ENCODE measurements at places on chromosomes 3 and 15.

DNA sequence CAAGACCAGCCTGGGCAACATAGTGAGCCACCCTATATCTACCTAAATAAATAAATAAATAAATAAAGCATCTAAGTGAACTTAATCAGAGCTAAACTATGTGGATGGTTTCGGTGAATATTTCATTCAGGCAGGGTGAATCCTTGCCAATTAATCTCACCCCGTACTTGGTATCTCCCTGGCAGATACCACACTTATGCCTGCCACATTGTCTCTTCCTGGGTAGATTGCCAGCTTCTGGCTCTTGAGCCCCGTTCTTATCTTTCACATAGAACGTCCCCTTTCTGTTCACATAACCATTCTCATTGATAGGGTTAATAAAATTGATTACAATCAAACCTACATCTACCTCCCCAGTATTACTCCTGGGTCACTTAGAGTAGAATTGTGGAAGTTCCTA is 7.0 kb downstream of the SNAP23 start:
- DNase-seq = no peak

GRCh38 chr3:111285694-111286093 is 214.1 kb downstream of the NECTIN3 start:
- no peak for DNase-seq

GRCh38 chr3:114290911-114291901 is 2.6 kb upstream of the TIGIT start:
- peak; percentile 81 for DNase-seq

- DNase-seq = no peak
Observed at GRCh38 chr3:119063471-119063870, 28.8 kb upstream of the IGSF11 start.

- peak; percentile 70 for DNase-seq
Observed at GRCh38 chr15:80059786-80060355, 395 bp downstream of the ZFAND6 start.

- no peak for DNase-seq
Observed at GRCh38 chr3:6264036-6264435, 596.9 kb upstream of the GRM7 start.
